Thymus (tissue), 14 donors: ENCODE measurements at places on chromosomes 7 and 10. TPM values are rescaled to one million over a fixed set of nuclear protein-coding genes. Genes with fewer than 3 reads are reported as not detected.

Gene HKDC1
- total RNA-seq, result 15.3 TPM

GRCh38 chr10:78579576-78579975, 489.2 kb upstream of the ZMIZ1 start:
- H3K27ac ChIP-seq, result no peak overlapping the region
- no peaks in the 10 kb centered on the region for H3K4me1 ChIP-seq
- DNase-seq, result no peak
- no peak overlapping the region for H3K4me3 ChIP-seq
- no peaks in the 10 kb centered on the region for H3K36me3 ChIP-seq
- H3K27me3 ChIP-seq, result no peaks in the 10 kb centered on the region

DNA sequence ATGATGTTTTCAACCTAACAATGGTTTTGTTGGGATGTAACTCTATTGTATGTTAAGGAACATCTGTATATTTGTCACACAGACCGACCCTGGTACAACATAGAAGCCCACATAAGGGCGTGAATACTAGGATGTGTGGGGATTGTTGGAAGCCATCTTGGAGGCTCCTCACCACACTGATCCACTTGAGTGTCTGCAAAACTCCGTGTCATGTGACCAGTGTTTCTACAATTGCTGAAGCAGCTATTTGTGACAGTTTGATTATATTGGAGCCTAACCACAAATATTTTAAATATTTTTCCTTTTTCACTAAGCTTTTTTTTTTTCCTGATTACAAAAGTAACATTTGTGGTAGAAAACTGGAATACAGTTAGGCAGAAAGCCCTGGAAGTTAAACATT, 27.9 kb downstream of the RALA start:
- H3K27ac ChIP-seq, result no peak overlapping the region
- no peak overlapping the region for H3K4me3 ChIP-seq
- H3K4me1 ChIP-seq, result no peaks in the 10 kb centered on the region

Gene GPR15LG
- 0.38 TPM for total RNA-seq

GRCh38 chr7:36589391-36589790, 134.9 kb downstream of the AOAH start:
- no peak overlapping the region for H3K4me3 ChIP-seq
- no peak for DNase-seq
- no peaks in the 10 kb centered on the region for H3K36me3 ChIP-seq
- H3K27me3 ChIP-seq, result no peaks in the 10 kb centered on the region

- no peak for DNase-seq
- no peaks in the 10 kb centered on the region for H3K4me1 ChIP-seq
- no peaks in the 10 kb centered on the region for H3K27me3 ChIP-seq
- H3K27ac ChIP-seq, result no peak overlapping the region
- no peaks in the 10 kb centered on the region for H3K36me3 ChIP-seq
Measured at GRCh38 chr7:81484261-81484660, 285.6 kb downstream of the HGF start.

GRCh38 chr7:1210979-1211608, 21.6 kb upstream of the UNCX start:
- peak overlapping the region; percentile 53 for H3K27ac ChIP-seq
- H3K27me3 ChIP-seq, result peaks cover 16% of the 10 kb centered on the region
- no peak for DNase-seq
- no peaks in the 10 kb centered on the region for H3K36me3 ChIP-seq
- no peak overlapping the region for H3K4me3 ChIP-seq

DNA sequence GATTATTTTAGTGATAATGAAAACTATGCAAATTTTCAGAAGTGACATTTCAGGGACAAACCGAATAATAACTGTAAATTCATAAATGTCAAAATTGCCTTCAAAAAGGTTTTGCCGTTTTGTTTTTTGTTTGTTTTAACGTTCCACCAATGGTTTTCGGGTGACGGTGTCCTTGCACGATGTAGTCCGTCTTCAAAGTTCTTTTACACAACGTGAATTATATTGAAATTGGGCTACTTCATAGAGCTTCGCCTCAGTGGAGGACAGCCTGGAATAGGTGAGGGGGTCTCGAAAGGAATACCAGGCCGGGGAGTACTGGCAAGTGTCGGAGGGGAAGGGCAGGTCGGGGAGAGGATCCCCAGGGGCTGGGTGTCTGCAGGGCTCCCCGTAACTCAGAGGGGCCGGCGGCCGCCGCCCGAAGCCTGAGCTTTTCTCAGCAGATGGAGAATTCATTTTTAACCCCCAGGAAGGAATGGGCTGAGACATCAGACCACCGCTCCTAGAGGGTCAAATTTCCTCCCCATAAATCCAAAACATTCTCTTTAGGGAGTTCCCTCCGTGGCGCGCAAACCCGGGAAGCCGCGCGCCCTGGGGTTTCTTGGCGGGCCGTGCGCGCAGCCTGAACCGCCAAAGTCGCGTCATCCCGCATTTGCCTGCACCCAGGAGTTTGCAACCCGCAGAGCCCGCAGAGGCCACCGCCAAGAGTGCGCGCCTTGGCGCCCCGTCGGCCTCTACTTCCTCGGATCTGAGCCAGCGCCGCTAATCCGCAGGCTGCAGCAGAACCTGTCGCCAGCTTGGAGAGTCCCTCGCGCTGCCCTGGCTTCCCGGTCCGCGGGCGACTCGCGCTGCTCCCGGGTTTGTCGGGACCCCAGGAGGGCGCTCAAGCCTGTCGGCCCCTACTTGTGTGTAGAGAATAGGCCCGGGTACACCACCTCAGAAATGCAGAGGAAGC, 17.3 kb upstream of the EVX1 start:
- no peaks in the 10 kb centered on the region for H3K4me1 ChIP-seq
- peaks cover 64% of the 10 kb centered on the region for H3K27me3 ChIP-seq
- no peaks in the 10 kb centered on the region for H3K36me3 ChIP-seq
- no peak for DNase-seq

- no peaks in the 10 kb centered on the region for H3K36me3 ChIP-seq
- DNase-seq, result no peak
- no peaks in the 10 kb centered on the region for H3K4me1 ChIP-seq
- no peak overlapping the region for H3K27ac ChIP-seq
- H3K4me3 ChIP-seq, result no peak overlapping the region
- no peaks in the 10 kb centered on the region for H3K27me3 ChIP-seq
Measured at GRCh38 chr7:137696376-137696775, 150.4 kb downstream of the DGKI start.

Gene NPFFR1
- 0.05 TPM for total RNA-seq

DNA sequence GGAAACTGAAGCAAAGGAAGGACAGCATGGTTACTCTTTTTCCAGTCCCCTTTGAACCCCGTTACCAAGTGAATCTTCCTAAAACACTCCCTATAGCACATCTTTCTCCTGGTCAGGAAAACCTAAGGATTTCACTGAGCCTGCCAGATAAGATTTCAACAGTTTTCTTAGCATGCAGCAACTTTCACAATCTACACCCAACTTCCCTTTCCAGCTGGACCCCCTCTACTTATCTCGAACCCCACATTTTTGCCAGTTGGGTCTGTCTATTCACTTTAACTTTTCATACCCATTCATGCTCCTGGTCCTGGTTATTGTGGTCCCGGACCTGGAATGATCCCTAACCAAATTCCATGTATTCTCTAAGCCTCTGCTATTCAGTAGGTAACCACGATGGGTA, 14.9 kb upstream of the CPVL start:
- H3K27me3 ChIP-seq, result no peaks in the 10 kb centered on the region
- H3K4me3 ChIP-seq, result no peak overlapping the region
- no peaks in the 10 kb centered on the region for H3K36me3 ChIP-seq
- no peak for DNase-seq
- H3K4me1 ChIP-seq, result peaks cover 25% of the 10 kb centered on the region

DNA sequence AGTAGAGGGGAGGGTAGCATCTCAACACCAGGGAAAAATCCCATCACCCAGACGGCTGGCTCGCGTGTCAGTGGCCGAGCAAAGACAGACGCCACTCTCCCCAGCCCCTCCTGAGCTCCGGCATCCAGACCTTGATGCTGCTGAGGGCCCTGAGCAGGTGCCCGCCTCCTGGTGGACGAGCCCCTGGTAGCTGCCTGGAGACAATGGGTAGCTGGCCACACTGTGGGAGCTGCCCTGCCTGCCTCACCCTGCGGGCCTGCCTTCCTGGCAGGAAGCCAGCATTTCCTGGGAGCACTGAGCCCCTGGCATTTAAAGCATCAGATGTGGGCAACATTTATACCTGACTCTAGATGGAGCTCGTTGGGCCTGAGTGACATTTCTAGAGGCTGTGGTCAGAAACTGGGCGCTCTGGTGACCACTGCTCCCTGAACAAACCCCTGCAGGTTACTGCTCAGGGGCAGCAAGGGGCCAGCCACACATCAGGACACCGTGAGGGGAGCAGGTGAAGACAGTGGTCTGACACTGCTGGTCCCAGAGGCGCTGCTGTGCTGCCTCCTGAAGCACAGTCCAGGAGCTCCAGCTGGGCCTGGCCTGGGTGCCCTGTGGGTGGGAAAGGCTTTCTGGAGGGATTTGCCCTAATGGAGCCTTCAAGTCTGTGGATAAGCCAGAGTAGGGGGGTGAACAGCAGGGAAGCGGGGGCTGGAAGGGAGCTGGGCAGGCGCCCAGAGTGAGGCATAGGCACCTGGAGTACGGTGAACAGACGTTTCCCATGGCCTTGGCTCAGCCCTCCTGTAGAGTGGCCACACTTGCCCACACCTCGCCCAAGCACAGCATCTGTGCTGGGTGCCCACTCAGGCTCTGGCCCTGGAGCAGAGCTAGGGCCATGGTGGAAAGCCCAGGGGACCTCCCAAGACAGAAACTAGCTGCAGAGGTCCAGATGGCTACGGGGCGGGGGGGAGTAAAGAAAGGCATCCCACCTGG, 138.7 kb downstream of the MAPK8 start:
- no peaks in the 10 kb centered on the region for H3K4me1 ChIP-seq
- no peak for DNase-seq
- no peak overlapping the region for H3K27ac ChIP-seq
- no peaks in the 10 kb centered on the region for H3K36me3 ChIP-seq

- no peak overlapping the region for H3K4me3 ChIP-seq
- no peaks in the 10 kb centered on the region for H3K4me1 ChIP-seq
- no peak for DNase-seq
- H3K27me3 ChIP-seq, result no peaks in the 10 kb centered on the region
- H3K27ac ChIP-seq, result no peak overlapping the region
Measured at GRCh38 chr7:147646568-147646967, 944.0 kb upstream of the C7orf33 start.

Gene MMP21
- not detected for total RNA-seq

Gene SFRP5
- 2.4 TPM for total RNA-seq

DNA sequence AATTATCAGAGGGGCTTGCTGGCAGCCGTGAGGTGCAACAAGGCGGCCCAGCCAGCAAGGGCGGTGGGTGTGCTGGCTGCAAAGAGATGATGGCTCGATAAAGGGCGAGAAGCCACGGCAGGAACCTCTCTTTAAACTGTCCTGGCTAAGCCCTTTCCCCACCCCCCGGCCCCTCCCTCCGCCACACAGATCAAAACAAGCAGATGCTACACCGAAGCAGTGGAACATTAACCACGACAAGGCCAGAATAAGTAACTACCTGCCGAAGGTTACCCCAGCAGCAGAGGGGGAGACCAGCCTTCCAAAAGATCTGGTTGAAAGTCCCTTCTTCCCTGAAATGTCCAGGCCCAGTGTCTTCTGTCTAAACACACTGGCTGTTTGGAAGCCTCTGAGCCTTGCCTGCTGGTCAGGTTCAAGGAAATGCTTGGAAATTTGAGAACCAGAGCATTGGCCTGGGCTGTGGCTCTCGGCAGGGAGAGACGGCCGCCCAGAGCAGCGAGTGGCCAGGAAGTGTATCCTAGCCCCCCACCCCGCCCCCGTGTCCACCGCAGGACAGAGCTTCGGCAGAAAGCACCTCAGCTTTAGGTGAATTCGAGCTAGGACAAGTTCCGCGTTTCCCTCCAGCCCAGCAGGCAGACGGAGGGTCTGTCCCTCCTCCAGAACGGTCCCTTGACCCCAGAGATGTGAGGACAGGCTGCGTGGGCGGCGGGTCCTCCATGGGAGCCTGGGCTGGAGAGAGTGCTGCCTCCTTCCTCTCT, 2.1 kb downstream of the FAM20C start:
- H3K4me1 ChIP-seq, result no peaks in the 10 kb centered on the region
- no peak overlapping the region for H3K4me3 ChIP-seq
- DNase-seq, result no peak
- H3K27me3 ChIP-seq, result peaks cover 49% of the 10 kb centered on the region

Gene SEC31B
- 10.5 TPM for total RNA-seq

- H3K36me3 ChIP-seq, result no peaks in the 10 kb centered on the region
- H3K4me1 ChIP-seq, result no peaks in the 10 kb centered on the region
- no peak for DNase-seq
- no peak overlapping the region for H3K27ac ChIP-seq
- no peaks in the 10 kb centered on the region for H3K27me3 ChIP-seq
Measured at GRCh38 chr10:130215931-130216231, 79.7 kb downstream of the GLRX3 start.

DNA sequence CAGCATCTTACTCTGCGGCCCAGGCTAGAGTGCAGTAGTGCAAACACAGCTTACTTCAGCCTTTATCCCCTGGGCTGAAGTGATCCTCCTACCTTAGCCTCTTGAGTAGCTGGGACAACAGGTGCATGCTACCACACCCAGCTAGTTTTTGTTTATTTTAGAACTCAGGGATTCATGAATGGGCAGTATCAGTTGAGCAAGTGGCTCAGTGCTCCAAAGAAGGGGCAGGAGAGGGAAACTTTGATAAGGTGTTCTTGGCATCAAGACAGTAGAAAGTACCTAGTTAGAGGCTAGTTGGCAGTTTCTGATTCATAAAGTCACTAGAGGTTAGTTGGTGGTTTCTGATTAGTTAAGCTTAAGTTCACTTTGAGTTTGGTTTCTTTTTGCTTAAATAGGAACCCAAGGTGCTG, 18.4 kb downstream of the TRIM24 start:
- DNase-seq, result no peak
- no peak overlapping the region for H3K27ac ChIP-seq
- H3K4me1 ChIP-seq, result peaks cover 4% of the 10 kb centered on the region
- no peak overlapping the region for H3K4me3 ChIP-seq
- H3K27me3 ChIP-seq, result no peaks in the 10 kb centered on the region

DNA sequence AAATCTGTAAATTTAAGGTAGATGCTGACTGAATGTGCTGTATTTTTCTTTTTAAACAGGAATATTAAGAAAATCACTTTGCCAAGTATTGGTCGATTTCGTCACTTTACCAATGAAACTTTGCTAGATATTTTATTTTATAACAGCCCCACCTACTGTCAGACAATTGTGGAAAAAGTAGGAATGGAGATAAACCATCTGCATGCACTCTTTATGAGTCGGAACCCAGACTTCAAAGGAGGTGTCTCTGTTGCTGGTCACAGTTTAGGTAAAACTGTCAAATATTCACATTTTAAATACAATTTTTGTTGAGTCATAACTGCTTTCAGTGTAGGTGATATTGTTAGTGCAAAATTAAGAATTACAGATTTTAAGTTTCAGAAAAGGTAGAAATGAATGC, 25.2 kb downstream of the SEC23IP start:
- H3K4me3 ChIP-seq, result no peak overlapping the region
- DNase-seq, result no peak
- no peaks in the 10 kb centered on the region for H3K4me1 ChIP-seq
- no peaks in the 10 kb centered on the region for H3K27me3 ChIP-seq
- H3K27ac ChIP-seq, result no peak overlapping the region
- peaks cover 61% of the 10 kb centered on the region for H3K36me3 ChIP-seq

GRCh38 chr7:5419539-5420066, 4.0 kb downstream of the TNRC18 start:
- peak overlapping the region; percentile 41 for H3K4me3 ChIP-seq
- H3K27ac ChIP-seq, result no peak overlapping the region
- DNase-seq, result no peak
- H3K27me3 ChIP-seq, result peaks cover 65% of the 10 kb centered on the region

Gene GRK5
- total RNA-seq, result 18.5 TPM
